ENCODE measurements at places on chromosomes 12 and 14.

DNA sequence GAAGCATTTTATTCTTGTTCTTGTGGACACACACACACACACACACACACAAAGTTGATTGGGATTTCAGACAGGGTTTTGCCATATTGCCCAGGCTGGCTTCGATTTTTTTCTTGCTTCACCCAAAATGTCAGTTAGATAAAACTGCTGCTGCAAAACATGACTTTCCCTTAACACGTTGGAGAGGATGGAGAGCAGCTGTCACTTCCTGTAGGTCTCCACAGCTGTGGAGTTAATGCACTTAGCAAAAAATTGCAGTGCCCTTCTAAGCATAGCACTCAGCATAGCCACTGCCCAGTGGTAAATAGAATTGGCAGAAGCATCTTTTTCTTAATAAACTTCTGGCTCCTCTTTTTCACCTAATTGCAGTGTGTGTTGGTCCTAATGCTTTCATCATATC, 54.5 kb downstream of the PDZRN4 start:
- DNase-seq: no peak

DNA sequence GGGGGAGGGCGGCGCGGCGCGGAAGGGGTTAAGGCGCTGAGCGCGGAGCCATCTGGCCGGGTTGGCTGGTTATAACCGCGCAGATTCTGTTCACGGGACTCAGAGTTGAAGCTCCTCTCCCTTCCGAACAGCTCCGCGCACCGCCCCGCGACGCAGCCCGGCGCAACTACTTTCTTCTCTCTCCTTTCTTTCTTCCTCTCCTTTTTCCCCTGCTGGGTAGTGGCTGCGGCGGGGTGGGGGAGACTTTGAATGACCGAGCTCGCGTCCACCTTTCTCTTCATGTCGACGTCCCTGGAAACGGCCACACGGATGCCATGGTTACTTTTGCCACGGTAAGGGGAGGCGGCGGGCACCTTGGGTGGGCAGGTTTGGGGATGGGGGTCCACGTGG, at the start of gene NTF3:
Gene NTF3, plus strand, starts transcription at position 98 of the 390 bp plus-strand sequence. Its CDS starts 217 bp downstream, at position 315.
- no peak for DNase-seq

DNA sequence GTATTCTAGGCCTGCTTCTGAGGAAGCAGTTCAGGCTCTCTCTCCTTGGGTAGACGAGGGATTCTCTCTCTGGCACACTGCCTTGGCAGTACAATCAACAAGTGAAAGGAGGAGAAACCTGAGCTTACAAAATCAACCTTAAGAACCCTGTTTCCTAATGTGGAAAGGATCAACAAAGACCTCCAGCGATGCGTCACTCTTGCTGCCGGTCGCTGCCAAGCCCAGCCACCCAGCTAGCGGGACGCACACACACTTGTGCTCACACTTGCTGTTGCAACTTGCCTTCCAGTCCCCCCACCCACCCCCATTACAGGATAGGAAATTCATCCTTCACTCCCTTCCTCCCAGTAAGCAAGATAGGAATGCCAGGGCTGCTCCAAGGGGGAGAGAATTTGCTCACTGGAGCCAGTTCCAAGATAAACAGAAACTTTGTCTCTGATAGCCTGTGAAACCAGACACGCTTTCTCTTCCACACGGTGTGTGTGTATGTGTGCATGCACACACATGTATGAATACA, 144.3 kb downstream of the BCL11B start:
- no peak for DNase-seq

- no peak for DNase-seq
Measured at GRCh38 chr14:26913786-26914185, 316.0 kb upstream of the NOVA1 start.

GRCh38 chr14:89915114-89915878, 39.2 kb downstream of the EFCAB11 start:
- DNase-seq: peak; percentile 68

- DNase-seq: no peak
Measured at GRCh38 chr12:124392271-124392666, 97.4 kb downstream of the RFLNA start.

GRCh38 chr12:127650626-127651025, 616.3 kb upstream of the TMEM132C start:
- no peak for DNase-seq

DNA sequence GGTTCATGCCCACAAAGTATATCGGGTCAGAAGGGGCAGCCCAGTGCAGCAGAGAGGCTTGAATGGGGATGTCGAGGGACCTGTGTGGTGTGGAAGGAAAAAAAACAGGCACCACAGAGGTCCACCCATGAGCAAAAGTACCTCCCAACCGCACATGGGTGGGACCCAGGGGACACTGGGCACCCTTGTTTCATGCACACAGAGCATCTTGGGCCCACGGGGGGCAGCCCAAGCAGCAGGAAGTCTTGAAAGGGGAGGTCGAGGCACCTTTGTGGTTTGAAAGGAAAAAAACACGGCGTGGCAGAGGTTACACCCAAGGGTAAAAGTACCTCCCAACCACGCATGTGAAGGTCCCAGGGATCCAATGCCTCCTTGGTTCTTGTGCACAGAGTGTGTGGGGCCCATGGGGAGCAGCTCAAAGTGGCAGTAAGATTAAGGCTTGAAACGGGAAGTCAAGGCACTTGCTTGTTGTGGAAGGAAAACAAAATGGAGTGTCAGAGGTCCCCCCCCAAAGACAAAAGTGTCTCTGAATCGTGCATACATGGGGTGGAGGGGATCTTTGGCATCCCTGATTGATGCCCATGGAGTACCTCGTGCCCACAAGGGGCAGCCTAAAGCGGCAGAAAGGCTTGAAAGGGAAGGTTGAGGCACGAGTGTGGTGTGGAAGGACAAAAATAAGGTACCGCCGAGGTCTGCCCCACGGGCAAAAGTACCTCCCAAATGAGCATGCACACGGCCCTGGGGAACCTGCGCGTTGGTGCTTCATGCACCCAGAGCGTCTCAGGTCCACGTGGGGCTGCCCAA, 575.5 kb downstream of the ALG10 start:
- DNase-seq: no peak

DNA sequence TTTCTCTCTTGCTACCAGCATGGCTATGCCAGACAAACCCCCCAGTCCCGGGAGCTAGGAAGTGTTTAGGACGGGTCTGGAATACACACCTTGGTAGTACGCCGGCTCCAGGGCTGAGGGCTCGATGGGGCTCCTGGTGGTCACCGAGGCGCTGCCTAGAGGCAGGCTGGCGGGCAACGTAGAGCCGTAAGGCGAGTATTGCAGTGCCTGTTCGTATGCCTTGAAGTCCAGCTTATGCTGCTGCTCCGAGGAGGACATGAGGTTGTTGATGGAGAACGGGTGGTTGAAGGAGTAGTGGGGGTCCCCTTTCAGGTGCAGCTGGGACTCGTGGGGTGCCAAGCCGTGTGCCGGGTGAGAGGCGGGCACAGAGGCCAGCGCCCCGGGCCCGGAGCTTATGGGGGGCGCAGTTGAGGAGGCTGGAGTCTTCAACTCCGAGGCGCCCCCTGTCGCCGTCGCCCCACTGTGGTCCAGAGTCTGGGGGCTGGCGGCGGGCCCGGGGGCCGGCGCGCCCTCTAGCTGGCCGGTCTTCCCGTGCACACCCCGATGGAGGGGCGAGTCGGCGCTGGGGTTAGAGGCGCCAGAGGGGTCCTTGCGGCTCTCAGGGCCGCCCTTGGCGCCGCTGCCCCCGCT, 3.6 kb downstream of the FOXA1 start:
- DNase-seq: no peak

DNA sequence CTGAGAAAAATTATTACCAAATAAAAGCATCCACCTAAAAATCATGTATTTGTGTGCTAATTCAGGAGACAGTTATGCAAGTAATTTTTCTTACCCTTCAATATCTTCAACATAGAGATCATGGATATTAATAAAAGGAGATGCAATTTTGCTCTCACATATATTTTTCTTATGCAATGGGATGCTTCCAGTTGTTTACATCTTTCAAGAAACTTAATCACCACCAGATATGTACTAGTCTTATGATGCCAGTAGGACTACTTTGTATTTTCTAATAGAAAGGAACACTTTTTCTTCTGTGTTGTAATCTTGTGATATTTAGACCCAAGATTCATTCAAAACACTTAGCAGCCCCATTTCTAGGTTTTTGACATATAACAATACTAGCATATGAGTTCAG, 107.6 kb downstream of the NAV3 start:
- DNase-seq: no peak

- DNase-seq: no peak
Measured at GRCh38 chr14:51401272-51401671, 161.2 kb downstream of the TMX1 start.

- DNase-seq: no peak
Measured at GRCh38 chr12:21815306-21816062, 41.0 kb upstream of the KCNJ8 start.

- DNase-seq: no peak
Measured at GRCh38 chr12:43730283-43730682, 28.3 kb downstream of the PUS7L start.

GRCh38 chr12:62670986-62671720, 204.5 kb downstream of the MON2 start:
- no peak for DNase-seq

DNA sequence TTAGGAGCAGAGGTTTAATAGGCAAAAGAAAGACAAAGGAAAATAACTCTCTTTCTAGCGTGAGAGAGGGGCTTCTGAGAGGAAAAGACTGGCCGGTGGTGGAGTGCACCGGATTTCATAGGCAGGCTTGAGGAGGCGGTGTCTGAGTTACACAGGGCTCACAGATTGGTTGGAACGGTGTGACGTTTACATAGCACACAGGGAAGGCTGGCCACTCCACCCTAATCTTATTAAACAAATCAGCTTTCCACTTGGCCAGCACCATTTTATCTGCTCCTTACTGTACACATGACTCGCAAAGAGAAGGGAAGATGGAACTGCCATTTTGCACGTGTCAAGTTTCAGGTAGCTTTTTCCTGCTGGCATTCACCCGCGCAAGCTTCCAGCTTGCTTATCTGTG, 587.7 kb downstream of the RPL10L start:
- DNase-seq: no peak

DNA sequence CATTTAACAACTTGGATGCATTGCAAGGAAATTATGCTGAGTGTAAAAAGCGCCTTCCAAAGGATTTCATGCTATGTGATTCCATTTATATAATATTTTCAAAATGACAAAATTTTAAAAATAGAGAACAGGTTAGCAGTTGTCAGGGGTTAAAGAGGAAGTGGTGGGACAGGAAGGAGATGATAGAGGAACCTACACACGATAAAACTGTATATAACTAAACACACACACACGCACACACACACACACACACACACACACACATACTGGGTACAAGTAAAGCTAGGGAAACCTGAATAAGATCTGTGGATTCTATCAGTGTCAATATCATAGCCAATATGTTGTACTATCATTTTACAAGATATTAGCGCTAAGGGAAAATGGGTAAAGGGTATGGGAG, 17.2 kb downstream of the TTC9 start:
- DNase-seq: no peak

GRCh38 chr12:110699591-110700445, 10.9 kb upstream of the HVCN1 start:
- no peak for DNase-seq

DNA sequence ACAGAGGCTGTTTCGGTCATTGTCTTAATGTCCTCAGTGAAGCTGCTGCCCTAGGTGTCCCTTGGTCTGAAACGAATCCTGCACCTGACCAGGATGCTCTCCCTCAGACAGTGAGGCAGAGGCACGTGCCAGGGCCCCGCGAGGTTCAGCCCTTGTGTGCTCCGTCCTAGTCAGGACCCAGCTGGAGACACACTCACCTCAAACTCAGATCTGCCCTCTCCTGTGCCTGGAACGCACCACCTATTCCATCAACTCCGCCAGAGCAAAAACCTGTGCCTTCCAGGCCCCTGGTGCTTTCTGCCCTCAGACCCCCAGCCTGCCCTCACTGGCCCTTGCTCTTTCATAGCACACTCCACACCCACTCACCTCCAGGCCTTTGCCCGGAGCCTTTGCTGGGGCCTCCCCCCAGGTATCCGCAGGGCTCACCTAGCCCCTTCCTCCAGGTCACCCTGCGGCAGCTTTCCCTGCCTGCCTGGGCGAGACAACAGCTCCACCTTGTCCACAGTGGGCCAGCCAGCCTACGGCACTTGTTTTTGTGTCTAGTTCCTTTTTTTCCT, 150.6 kb downstream of the BCL11B start:
- DNase-seq: no peak

GRCh38 chr14:88987516-88987915, 163.1 kb downstream of the TTC8 start:
- DNase-seq: no peak

- DNase-seq: no peak
Measured at GRCh38 chr14:41839661-41840060, 233.0 kb downstream of the LRFN5 start.

- no peak for DNase-seq
Measured at GRCh38 chr14:56390859-56391258, 188.7 kb upstream of the TMEM260 start.

GRCh38 chr12:98227162-98227561, 288.2 kb upstream of the TMPO start:
- DNase-seq: no peak

- DNase-seq: no peak
Measured at GRCh38 chr14:65424531-65424930, 12.0 kb downstream of the FUT8 start.

GRCh38 chr14:77303417-77304156, 17.1 kb downstream of the POMT2 start:
- no peak for DNase-seq

DNA sequence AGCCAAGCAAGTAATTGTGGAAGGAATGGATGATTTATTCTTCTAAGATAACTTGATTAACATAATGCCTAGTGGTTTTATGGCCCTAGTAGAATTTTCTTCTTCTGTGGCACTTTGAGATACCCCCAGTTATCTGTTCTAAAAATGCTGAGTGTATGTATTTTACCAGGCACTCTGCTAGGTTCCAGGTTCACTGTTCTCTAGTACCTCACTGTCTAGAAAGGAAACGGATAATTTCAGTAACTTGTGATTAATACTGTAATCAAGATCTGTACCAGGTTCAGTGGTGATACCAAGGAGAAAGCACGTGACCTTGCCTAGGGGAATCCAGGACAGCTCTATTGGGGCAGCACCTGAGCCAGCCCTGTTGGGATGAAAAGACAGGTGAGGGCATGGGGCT, 8.0 kb downstream of the ANO6 start:
- DNase-seq: no peak

DNA sequence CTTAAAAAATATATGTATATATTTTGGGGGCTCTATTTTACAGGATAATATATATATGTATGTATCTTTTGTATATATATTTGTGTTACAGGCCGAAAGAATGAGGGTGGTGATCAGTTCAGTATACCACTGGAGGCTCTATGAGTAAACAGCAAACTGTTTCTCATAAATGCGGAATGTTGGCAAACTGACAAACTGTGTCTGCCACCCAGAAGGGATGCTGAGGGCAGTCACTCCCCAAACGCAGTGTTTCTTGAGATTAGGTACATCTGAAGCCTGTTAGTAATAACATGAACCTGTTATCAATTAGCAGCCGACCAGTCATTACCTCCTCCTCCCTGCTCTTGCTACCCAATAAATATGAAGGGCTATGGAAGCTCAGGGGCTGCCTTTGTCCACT, 20.8 kb downstream of the TNFAIP2 start:
- no peak for DNase-seq

GRCh38 chr12:6345319-6346091, 3.6 kb upstream of the TNFRSF1A start:
- DNase-seq: peak; percentile 54

GRCh38 chr14:95233702-95234241, 76.4 kb upstream of the DICER1 start:
- DNase-seq: no peak

All from activated CD4-positive, alpha-beta T cell treated with anti-CD3 and anti-CD28 coated beads for 4 hours (primary cell).